NCI-H226 (cell line): ENCODE measurements at places on chromosomes 11 and 22.

DNA sequence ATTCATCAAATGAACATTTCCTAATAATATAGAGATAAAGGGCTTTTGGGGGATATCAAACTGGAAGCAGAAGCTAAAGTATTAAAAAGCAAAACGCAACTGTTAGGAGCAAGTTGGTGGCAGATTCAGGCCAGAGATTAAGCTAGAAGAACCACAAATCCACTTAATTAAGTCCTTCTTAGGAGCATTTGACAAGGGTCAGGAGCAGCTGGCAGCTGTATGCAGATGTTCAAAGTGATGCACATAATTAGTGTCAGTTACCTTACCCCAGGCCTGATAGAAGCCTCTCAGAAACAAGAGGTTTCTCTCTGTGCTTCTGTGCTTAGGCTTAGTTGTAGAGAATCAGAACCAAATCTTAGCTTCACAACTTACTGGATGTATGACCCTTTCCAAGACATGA is 546.5 kb upstream of the ANO5 start:
- DNase-seq, result no peak

DNA sequence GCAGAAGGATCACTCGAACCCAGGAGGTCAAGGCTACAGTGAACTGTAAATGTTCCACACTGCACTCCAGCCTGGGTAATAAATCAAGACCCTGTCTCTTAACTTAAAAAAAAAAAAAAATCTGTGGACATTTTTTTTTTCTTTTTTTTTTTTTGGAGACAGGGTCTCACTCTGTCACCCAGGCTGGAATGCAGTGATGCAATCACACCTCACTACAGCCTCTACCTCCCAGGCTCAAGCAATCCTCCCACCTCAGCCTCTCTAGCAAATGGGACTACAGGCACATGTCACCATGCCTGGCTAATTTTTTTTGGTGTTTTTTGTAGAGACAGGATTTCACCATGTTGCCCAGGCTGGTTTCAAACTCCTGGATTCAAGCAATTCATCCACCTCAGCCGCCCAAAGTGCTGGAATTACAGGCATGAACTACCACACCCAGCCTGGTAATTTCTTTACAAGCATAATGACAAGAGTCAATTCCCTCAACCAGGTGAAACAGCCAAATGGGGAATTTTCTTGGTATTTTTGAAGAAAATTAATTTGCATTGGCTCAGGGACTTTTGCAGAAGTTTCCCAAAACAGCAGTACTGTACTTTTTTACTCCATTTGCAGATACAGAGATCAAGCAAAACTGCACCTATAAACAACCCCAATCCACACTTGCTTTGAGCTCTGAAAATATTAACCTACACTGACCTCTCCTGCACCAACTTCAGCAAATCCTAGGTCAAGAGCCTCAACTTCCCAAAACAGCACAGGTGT is 44.0 kb downstream of the MRTFA start:
- no peak for DNase-seq

- DNase-seq, result peak; percentile 74
Measured at GRCh38 chr11:95835768-95836488, 45.6 kb downstream of the CEP57 start.

- no peak for DNase-seq
Measured at GRCh38 chr11:57111619-57112018, 70.1 kb upstream of the LRRC55 start.

- no peak for DNase-seq
Measured at GRCh38 chr11:44997566-44997965, 46.9 kb upstream of the TP53I11 start.

DNA sequence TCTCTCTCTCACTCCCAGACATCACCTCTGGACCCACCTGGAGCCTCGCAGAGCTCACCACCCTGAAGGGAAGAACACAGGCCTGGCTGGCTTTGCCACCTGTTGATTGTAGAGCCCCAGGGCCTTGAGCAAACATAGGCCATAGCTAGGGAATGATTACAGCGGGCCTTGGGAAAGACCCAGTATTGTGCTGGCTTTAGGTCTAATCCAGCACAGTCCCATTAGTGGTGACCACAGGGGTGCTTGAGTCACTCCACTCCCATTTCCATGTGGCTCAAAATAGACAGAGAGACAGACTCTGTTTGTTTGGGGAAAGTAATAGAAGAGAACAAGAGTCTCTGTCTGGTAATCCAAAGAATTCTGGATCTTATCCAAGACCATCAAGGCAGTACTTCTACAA is 42.7 kb upstream of the FAM181B start:
- DNase-seq, result no peak

DNA sequence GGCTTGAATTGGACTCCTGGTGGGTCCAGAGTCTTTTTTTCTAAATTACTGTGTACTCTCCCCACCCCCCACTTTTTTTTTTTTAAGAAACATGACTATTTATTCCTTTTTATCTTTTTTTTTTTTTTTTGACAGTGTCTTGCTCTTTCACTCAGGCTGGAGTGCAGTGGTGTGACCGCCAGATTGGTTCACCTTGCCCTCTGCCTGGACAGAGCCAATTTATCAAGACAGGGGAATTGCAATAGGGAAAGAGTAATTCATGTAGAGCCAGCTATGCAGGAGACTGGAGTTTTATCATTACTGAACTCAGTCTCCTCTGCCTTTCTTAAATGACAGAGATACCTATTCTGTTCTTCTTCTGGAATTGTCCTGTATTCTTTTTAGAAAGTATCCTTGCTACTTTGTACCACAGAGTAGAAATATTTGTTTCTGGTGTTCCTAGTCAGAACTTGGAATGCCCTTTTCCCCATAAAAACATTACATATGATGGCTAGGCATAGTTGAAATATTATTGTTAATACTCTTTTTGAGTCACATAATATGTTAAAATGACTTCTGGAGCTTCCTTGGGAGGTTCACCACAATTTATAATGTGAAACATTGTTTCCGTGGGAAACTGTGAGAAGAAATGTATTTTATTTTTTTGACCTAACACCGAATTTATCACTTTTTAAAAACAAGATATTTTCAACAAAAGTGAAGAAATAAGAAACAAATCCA is 95.6 kb downstream of the UVRAG start:
- DNase-seq, result no peak

DNA sequence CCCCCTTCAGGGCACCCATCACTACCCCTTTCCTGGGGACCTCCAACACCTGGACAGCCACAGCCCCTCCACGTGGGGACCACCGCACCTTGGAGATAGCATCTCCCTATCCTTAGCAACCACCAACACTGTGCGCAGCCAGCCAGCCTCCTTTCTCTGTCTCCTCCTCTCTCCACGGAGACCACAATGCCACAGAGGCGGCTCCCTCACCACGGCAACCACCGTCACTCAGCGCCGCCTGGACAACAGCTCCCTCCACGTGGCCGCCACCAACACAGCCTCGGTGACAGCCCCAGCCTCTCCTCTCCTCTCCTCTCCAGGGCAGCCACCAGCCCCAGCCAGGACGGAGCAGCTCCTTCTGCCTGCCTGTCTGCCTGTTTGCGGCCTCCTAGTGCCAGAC is 10.5 kb downstream of the ELFN2 start:
- DNase-seq, result no peak

GRCh38 chr22:37269936-37270678 is 12.2 kb upstream of the CYTH4 start:
- DNase-seq, result no peak

- DNase-seq, result no peak
Measured at GRCh38 chr11:36508743-36509142, 1.3 kb downstream of the TRAF6 start.
